Activated CD8-positive, alpha-beta T cell treated with anti-CD3 and anti-CD28 coated beads, Interleukin-2, amount 10 ng/mL, durations not matched to agents 7 days and 5 days (primary cell): ENCODE measurements at places on chromosomes 4 and X. TPM values are rescaled to one million over a fixed set of nuclear protein-coding genes. Genes with fewer than 3 reads are reported as not detected.

MAPK10 gene
- not detected for total RNA-seq

KLKB1 gene
- total RNA-seq: 0.81 TPM

UCP1 gene
- not detected for total RNA-seq

TXK gene
- total RNA-seq: 63.6 TPM

DIPK2B gene
- total RNA-seq: not detected

LRIT3 gene
- 0.16 TPM for total RNA-seq

VEGFD gene
- not detected for total RNA-seq

IRS4 gene
- not detected for total RNA-seq

- no peak for DNase-seq
Observed at GRCh38 chr4:6929812-6930464, 20.3 kb downstream of the TBC1D14 start.

- DNase-seq: no peak
Observed at GRCh38 chrX:123830309-123830708, 29.5 kb upstream of the XIAP start.

GRCh38 chrX:2723286-2723879 lies 28.5 kb upstream of the XG start:
- no peak for DNase-seq

GRCh38 chr4:83207497-83208101 lies 77.0 kb downstream of the COQ2 start:
- no peak for DNase-seq

DNA sequence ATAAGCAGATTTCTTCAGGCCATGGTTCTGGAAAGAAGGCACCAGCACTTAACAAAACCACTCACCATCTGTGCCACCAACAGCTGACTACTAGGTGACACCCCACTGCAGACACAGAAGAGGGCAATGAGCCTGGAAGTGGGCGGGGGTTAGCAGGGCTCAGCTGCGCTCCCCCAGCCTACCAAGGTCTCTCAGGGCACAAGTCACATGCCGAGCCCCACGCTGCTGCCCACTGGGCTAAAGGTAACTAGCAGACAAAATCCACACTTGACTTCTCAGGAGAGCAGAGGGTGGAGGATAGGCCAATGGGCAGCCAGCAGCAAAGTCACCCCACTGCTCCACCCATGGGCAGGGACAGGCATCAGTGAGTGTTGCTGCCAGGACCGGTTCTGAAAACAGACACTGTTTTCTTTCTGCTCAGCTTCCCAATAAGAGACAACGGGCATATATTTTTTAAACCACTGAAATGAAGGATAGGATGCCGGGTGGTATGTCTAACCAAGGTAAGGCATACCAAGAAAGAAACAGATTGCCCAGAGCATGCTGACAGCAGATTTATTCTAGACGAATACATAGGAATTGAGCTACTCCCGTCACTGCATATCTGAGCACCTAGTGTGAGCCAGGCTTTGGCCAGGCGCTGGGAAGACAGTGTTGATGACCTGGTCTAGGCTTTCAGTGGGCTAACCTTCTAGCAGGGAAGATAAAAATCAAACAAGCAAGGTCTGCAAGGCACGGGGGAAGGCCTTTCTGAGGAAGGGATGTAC lies 20.1 kb downstream of the ACSL1 start:
- DNase-seq: no peak

- DNase-seq: no peak
Observed at GRCh38 chr4:26503844-26504243, 13.6 kb upstream of the CCKAR start.

- no peak for DNase-seq
Observed at GRCh38 chr4:184400375-184400870, 73.9 kb downstream of the IRF2 start.

GRCh38 chr4:151226004-151226932 lies 50.7 kb upstream of the PRSS48 start:
- DNase-seq: no peak

DNA sequence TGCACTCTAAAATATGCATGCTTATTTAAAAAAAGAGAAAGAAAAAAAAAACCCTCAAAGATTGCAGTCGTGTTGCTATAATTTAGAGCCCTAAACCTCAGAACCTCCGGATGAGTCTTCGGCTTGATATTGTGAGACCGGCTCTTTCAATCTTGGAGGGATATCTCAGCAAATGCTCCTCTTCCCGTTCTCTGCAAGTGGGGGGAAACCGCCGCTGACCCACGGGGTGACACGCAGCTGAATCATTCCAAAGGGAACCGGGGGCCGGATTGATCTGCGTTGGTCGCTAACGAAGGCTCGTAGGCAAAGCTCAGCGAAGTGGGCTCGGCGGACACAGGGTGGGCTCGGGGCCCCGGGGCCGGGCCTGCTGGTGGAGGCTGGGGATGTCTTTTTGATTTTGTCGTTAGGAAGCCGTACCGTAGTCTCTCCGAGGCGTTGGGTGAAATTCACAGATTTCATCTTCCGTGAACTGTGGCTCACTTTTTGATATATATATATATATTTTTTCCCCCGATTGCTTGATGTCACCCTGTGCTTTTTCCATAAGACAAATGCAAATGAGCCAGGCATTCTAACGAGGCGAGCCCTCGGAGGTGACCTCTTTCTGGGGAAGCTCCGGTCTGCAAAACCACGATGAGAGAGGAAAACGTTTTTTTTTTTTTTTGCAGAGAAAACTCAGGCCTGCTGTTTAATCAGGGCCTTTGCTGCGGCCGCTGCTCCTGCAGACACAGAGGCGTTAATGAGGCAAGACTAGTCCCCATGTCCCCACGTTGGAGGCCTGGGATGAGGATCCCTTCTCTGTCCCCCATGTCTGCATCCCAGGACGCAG lies 110.7 kb upstream of the PPP2R3B start:
- DNase-seq: no peak
